SW480 (cell line): ENCODE measurements at places on chromosomes 5 and 9.

- no peak for DNase-seq
These were observed 138.4 kb downstream of the NTRK2 start for GRCh38 chr9:84807870-84808390.

DNA sequence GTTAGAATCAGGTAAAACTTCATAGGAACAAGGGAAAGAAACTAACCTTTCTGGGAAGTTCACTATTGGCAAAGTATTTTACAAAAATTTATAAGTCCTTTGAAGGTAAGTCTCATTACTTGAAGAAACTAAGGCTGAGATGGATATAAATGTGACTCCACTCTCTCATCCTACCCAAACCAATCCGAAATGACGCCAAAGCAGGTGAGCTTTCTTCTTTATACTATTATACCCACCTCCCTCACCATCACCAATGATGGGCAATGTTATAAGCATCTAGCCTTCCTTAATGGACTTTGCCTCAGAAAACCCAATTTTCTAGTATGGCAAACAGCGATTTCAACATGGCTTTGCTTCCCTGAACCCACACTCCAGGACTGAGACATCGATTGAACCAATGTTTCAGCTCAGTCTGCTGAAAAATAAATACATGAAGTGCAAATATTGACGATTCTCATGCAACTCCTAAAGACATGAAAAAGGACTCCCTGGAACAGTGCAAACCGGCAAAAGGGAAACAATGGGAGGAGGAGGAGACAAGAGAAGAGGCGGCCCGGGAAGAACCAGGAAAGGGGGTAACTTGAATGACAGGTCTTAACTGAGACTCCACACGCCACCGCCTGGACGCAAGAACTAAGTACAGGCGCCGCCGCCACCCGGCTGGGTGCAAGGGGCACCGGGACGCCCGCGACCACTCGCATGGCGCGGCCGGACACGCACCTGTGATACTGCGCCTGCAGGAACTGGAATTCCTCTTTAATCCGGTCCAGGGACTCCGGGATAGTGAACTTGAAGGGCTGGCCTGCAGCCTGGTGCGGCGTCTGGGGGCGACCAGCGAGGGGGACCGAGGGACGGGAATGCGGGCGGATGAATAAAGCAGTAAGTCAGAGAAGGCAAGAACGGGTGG is 2.5 kb downstream of the TLE1 start:
- DNase-seq: peak; percentile 75

DNA sequence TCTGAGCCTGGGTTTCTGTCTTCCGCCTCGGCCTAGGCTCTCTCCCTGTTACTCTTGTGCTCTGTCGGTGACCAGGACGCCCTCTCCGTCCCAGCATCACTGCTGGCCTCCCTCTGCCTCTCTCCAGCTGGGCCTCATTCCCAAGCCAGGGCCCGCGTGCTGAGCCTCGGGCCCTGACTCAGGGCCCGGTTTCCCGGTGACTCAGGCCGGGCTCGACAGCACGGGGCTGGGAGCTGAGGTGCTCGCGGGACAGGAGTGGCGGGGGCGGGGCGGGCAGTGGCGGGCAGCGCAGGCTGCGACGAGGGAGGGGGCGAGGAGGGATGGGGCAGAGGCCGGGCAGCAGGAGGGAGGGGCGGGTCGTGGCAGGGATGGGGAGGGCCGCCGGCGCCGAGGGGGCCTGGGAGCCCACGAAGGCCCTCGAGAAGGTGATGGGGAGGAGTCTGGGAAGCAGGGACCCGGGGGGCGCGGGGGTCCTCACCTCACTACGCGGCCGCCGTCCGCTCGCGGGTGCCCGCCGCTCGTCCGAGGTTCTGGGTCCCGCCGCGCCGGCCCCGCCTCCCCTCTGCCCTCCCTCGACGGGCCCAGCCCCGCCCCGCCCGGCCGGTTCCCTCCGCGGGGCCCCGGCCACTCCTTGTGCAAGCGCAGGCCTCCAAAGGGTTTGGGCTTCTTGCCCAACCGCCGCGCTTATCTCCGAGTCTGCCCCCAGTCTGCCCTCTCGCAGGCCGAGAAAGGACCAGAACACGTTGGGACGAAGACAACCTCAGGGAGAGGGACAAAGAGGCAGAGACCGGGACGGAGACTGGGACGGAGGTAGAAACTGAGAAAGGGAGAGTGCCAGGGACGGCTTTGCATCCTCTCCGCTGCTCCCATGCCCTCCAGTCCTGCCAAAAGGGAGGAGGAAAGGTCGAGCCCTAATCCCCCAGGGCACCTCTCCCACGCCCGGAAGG is at the start of gene ARAP3:
TSS of gene ARAP3 (minus strand) at position 536 of the 947 bp plus-strand sequence. CDS start 1,744 bp downstream, outside the sequence.
- DNase-seq: peak; percentile 78

DNA sequence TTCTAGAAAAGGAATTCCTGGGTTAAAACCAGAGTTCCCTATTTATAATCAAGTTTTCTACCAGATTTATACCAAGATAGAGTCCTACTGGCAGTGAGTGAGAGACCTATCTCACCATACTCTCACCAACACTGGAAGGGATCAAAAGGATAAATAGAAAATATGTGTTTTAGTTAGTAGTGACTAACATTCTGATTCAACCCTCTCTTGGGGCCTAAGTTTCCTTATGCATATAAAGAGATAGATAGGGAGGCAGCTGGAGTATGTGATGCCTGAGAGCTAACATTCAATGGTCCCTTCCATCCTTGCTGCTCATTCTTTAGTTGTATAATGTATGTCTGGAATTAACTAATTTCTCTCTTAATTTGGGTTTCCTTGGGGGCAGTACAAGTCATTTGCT is 32.0 kb downstream of the CKMT2 start:
- DNase-seq: no peak

GRCh38 chr5:155069961-155070360 is 56.4 kb downstream of the KIF4B start:
- DNase-seq: no peak

GRCh38 chr9:126564716-126565115 is 49.0 kb upstream of the LMX1B start:
- no peak for DNase-seq

- no peak for DNase-seq
These were observed 521.6 kb upstream of the ST8SIA4 start for GRCh38 chr5:101424530-101425175.

- DNase-seq: no peak
These were observed 70.7 kb downstream of the NSD1 start for GRCh38 chr5:177204281-177204680.

DNA sequence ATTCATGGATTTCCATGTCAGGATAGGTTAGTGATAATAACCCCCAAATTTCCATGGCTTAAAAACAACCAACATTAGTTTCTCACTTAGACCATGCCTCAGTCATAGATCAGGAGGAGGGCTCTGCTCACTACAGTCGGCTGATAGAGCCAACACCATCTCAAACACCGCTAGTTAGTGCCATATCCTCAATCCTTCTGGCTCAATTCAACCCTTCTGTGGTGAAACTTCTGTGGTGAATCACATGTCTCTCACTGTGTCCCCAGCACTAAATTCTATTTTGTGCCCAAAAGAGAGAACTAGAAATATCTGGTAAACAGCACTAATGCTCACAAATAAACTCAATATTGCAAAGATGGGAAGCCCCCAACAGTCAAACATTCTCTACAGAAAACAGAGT is 21.1 kb downstream of the ECPAS start:
- no peak for DNase-seq

GRCh38 chr5:73266925-73267765 is 94.2 kb downstream of the TMEM174 start:
- DNase-seq: no peak

- DNase-seq: no peak
These were observed 366.4 kb downstream of the PSAT1 start for GRCh38 chr9:78663369-78663768.

GRCh38 chr9:2833096-2833495 is 10.8 kb downstream of the PUM3 start:
- no peak for DNase-seq

GRCh38 chr5:72850113-72850512 is 33.7 kb downstream of the TNPO1 start:
- DNase-seq: no peak

- peak; percentile 46 for DNase-seq
These were observed 5.5 kb upstream of the DNAJC21 start for GRCh38 chr5:34923694-34924461.

DNA sequence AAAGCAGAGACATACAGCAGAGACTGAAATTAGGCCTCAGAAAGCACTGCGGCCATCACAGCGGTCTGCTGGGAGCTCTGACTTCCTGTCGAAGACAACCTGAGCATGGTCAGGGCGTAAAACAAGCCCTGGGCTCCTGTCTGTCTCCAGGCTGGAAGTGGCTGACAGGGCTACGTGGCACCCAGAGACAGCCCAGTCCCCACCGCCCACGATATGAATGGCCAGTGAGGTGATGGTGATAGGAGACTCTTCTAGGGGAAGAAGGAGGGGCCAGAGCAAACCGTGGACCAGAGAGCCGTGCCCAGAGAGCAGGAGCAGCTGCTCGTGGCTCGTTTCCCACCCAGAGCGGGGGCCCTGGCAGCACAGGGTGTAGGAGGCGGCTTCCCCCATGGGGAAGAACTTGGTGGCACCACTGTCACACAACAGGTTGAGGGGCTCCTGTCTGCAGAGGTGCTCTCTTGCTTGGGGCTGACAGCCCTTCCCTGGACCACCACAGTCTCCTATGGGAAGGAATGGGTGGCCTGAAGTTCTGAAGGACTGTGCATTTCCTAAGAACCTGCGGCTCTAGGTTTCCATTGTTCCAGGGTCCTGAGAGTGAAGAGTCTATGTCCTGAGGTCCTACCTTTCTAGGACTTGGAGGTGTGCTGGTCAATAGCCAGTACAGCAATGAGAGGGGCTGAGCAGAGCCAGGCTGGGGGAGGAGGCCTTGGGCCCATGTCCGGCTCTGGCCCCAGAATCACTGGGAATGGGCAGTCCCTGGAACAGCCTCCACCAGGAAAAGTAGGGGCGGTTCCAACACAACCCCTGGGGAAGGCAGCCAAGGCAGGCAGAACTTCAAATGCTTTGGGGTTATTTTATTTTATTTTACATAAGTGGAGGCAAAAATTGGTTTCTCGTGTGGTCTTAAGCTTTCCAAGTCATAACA is 56.4 kb downstream of the BARX1 start:
- DNase-seq: no peak

GRCh38 chr5:142246258-142246657 is 78.6 kb downstream of the SPRY4 start:
- DNase-seq: peak; percentile 72

GRCh38 chr5:137313526-137314175 is 185.5 kb downstream of the SPOCK1 start:
- no peak for DNase-seq

- no peak for DNase-seq
These were observed 214.3 kb upstream of the PTGER4 start for GRCh38 chr5:40465416-40465815.

DNA sequence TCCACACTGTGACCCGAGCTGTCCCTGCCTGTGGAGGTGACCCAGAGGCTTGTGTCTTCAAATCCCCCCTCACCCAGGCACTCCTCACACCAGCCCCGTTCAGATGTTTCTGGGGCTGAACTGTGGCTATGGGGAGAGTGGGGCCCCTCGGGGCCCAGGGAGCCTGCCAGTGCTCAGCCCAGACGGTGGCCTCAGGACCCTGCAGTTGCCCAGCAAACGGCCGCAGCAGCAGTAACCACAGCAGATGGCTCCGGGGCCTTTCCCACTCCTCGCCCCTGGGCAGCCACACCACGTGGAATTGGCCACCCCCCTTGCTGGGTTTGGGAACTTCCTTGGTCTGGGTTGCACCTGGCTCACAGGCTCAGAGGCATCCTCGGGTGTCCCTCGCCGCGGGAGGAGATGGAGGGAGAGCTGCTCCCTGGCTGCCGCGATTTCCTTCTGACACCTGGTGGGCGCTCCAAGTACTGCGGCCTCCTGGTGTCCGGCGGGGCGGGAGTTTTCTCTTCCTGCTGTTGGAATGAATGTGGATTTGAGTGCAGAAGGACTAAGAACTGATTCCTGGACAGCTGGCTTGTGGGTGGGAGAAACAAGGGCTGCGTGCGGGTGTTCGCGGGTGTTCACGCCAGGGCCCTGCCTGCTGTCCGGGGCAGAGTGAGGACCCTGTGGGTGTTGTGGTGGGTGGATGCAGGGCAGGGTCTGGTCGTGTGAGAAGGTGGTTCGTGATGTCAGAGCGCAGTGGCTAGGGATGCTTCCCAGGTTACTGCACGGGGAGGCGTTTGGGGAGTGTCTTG is 97.5 kb downstream of the COL5A1 start:
- DNase-seq: peak; percentile 61

- peak; percentile 62 for DNase-seq
These were observed 773.4 kb downstream of the BRINP1 start for GRCh38 chr9:118595719-118596305.

- no peak for DNase-seq
These were observed 16.6 kb upstream of the ENTREP1 start for GRCh38 chr9:69308206-69308931.

DNA sequence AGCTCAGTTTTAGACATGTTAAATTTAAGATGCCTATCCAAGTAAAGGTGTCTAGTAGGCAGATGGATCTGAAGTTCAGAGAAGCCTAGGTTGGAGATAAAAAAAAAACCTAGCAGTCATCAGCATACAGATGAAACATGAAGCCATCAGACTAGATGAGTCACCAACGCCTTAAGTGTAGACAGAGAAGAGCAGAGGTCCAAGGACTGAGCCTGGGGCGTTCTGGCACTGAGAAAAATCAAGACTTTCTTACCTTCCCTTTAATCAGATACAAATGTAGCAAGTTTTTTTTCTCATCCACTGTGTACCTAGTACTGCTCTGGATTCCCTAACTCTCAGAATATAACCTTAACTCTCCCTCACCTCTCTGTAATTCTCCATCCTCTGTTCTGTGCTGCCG is 97.3 kb downstream of the SIL1 start:
- DNase-seq: peak; percentile 33

GRCh38 chr9:5578698-5579085 is 50.2 kb upstream of the RIC1 start:
- DNase-seq: no peak

DNA sequence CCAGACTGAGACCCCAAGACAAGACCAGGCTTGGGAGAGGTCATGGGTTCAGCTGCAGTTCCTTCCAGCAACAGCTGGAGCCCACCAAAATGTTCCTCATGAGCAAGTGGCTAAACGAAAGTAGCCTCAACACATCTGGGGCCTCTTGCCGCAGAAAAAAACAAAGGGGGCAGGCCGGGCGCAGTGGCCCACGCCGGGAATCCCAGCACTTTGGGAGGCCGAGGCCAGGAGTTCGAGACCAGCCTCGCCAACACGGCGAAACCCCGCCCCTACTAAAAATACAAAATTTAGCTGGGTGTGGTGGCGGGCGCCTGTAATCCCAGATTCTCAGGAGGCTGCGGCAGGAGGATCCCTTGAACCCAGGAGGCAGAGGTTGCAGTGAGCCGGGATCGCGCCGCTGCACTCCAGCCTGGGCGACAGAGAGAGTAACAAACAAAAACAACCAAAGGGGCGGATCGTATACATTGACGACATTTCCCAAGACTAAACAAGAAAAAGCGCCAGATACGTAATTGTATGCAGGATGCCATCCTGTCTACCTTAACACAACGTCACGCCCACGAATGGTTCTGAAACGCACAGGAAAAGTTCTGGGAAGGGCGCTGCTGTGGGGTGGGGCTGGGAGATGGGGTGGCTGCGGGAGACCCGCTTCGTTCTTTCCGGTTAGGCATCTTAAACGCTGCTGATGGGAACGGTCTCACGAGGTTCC is 1.7 kb downstream of the INPP5E start:
- no peak for DNase-seq

GRCh38 chr9:129511285-129511900 is 109.5 kb downstream of the C9orf50 start:
- no peak for DNase-seq

GRCh38 chr5:155270725-155271124 is 257.2 kb downstream of the KIF4B start:
- no peak for DNase-seq

- no peak for DNase-seq
These were observed 286.4 kb upstream of the DMAC1 start for GRCh38 chr9:8085986-8086385.

GRCh38 chr5:13581914-13582313 is 362.6 kb downstream of the DNAH5 start:
- DNase-seq: no peak

GRCh38 chr5:41883243-41883642 is 13.0 kb upstream of the OXCT1 start:
- DNase-seq: no peak
